Midbrain (tissue), 1 donor: ENCODE measurements at places on chromosomes 7 and 10.

DNA sequence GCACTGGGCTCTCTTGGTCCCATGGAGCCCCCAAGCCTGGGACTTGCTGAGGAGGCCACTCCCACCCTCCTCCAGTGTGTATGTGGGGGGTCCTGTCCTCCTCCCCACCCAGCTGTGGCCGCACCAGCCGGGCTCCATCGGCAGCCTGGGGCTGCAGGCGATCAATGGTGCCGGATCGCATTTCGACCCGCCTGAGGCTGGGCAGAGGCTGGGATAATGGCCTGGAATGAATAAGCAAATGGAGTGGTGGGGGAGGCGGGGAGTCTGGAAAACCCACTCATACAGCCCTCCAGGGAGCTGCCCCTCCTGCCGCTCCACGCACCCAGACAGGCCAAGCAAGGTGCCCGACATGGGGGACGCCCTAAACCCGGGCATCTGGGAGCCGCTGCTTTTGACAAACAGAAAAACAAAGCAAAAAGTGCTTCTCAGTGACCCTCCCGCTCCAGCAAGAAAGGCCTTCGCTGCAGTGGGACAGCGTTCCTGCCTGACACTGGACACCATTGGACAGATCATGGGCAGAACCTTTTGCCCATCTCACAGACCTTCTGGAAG is 160.5 kb downstream of the NRF1 start:
- DNase-seq: no peak

DNA sequence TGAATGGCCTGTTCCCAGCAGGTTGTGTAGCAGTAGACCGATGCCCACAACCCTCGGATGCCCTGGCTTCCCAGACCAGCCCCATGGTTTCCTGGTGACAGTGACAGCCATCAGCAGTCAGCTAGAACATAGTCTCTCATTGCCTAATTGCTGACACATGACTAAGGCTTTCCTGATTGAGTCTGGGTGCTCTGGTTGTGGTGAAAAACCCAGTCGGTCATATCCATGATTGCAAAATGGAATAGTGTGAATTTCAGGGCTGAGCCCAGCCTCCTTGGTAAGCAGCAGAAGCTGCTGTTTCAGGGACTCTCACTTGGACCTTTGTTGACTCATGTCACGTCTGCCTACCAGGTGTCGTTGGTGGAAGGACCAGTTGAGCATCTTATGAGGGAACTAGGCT is 36.6 kb downstream of the POR start:
- DNase-seq: no peak

GRCh38 chr7:14886533-14886932 is 16.0 kb downstream of the DGKB start:
- no peak for DNase-seq

DNA sequence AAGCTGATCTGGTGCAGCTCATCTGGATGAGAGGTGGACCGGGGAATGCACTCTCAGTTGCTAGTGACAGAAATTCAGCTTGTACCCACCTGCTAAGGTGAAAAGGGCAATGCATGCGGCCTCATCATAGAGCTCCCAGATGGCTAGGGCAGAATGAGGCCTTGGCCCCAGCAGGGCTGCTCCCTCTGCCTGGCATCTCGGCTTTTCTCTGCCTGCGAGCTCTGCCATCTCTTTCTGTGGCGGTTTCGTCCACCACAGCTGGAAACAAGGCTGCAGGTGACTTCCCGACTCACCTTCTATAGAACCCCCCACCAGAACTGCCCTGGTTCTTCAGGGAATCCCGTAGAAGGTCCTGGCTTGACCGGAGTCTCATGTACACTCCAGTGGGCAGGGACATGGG is 60.1 kb downstream of the TACC2 start:
- no peak for DNase-seq

DNA sequence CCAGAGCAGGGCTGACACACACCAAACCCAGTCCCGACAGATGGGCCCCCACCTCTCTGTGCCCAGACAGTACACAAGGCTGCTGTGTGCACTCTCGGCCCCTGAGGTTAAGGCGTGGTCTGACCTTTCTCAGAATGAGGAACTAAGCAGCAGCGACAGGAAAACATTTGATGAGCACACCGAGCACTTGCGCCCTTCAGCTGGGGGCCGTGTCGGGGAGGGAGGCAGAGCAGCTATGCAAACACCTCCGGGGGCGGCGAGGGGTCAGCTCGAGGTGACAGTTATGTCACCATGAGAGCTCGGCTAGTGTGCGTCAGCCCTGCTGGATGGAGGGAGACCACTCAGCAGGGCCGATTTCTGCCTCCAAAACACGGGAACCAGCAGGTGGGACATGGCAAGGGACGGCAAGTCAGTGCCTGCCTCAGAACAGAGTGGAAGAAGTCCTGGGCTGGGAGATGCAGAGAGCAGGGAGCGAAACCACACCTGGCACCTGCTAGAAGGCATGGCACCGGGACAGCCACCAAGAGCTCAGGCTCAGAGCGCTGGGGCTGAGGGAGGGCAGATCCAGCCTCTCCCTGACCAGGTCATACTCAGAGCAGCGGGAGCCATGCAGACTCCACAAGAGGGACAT is 57.4 kb downstream of the CHST15 start:
- no peak for DNase-seq

- DNase-seq: no peak
Observed at GRCh38 chr7:41544241-41544640, 158.6 kb downstream of the INHBA start.

- no peak for DNase-seq
Observed at GRCh38 chr7:36011588-36011965, 141.5 kb upstream of the EEPD1 start.

DNA sequence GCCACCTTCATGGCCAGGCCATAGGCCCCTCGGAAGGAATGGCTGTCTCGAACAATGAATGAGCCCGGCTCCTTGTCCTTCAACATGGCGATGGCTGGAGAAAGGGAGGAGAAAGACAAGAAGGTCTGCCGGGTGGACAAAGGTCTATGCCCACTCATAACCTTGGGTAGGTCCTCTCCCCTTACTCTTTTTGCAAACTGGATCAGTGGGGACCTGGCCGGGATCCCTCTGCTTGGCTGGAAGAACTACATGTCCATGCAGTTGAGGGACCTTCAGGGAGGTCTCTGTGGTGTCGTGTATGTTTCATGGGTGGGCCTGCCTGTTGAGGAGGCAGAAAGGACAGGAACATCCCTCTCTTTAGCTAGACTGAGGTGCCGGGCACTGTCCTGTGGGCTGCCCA is 284.8 kb downstream of the TNS3 start:
- no peak for DNase-seq

DNA sequence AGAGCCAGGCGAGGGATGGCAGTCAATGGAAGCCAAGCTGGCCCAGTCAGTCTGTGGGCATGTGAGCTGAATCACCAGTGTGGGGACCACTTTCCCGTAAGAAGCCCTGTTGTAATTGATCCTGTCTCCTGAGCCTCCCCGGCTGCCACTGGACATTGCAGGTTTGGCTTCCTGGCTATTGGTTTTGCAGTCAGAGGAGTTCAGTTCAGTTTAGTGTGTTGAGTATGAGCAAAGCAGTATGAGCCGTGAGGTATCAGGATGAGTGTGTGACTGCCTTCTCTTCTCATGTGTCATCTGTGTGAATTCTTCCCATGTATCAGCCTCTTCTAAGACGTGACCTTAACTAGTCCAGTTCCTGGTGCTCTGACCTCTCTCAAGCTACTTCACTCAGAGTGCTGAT is 227.4 kb downstream of the PRKG1 start:
- DNase-seq: no peak

DNA sequence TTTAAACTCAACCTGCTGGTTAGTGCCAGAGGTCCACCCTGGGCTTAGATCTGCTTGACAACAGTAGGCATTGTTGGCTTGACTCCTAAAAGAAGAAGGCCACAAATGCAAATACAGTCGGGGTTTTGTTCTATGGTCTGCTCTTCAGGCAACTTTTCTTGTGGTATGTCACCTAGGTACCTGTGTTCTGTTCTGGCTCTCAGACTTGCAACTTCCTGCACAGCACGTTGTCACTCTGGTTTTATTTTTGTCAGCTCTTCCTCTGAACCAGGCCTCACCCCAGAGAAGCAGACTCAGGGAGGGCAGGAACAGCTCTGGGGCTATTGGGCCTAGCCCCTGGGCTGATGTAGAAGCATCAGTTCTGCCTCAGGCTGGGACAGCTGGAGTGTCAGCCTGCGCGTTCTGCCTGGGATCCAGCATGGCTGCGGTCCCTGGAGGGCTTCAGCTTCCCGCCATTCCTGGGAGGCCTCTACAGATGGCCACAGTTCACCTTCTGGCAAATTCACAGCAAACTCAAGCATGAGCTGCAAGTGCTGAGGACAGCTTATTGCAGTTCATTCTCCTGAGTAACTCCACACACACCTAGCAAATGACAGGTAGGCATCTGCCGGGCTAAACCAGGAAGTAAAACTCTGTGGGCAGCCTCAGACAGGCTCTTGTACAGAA is 11.0 kb upstream of the PDCD4 start:
- DNase-seq: no peak

DNA sequence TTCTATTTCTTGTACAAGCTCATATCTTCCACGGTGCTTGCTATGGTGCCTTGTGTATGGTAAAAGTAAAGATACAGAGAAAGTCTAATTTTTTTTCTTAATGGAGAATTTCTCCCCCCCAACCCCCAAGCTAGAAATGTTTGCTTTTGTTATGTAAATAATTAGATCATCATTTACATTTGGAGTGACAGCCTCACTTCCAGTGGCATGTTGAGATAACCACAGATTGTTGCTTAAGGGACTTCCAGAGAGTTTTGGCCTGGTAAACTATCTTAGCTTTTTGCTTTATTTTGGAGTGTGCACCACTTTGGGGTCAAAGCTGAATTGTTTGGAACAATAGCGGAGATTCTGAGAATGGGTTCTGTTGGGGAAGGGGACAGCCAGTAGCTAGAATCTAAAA is 129.7 kb downstream of the ZNF365 start:
- DNase-seq: no peak

- DNase-seq: no peak
Observed at GRCh38 chr7:42981601-42982000, 49.4 kb downstream of the MRPL32 start.

DNA sequence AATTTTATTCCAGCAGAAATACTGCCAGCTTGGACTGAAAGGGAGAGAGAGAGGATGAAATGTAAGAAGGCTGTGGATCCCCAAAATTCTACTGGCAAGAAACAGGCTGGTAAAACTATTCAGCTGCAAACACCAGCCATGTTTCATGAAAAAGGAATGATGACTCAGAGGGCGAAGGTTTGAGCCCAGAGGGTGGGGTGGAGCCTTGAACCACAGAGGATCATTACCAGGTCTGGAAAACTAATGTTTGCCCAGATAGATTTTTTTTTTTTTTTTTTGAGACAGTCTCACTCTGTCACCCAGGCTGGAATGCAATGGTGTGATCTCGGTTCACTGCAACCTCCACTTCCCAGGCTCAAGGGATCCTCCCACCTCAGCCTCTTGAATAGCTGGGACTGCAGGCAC is 41.7 kb upstream of the NRF1 start:
- DNase-seq: no peak

DNA sequence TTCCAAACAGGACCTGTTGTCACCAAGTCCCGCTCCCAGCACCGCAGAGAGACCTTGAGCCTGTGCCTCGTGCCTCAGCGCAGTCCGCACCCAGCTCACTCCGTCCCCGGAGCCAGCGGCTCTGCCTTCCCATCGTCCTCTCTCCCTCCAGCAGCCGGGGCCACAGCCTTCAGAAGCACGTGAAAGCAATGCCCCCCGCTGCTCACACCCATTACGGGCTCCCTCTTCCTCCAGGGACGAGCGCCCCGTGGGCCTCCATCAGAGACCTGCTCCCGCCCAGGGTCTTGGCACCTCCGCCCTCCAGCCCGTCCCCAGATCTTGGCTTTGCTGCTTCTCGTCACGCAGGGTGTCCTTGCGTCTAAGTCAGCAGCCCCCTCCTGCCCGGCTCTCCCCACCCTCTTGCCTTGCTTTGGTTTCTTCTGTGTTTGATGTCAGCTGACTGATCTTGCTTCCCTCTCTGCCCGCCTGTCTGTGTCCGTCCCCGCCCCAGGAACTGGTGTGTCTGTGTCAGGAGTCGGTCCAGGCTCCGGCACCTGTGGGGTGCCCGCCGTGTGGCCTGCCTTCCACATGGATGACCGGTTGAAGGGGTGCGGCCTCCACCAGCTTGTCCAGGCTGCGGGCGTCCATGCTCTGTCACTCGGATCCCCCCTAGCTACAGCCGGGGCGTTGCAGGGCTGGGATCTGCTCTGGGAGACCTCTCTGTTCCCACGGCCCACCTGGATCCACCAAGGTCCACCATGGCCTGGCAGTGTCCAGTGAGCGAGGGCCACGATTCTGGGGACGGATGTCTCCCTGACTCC is 61.9 kb downstream of the FOXL3 start:
- DNase-seq: no peak

- no peak for DNase-seq
Observed at GRCh38 chr7:11605749-11606148, 226.2 kb downstream of the THSD7A start.

DNA sequence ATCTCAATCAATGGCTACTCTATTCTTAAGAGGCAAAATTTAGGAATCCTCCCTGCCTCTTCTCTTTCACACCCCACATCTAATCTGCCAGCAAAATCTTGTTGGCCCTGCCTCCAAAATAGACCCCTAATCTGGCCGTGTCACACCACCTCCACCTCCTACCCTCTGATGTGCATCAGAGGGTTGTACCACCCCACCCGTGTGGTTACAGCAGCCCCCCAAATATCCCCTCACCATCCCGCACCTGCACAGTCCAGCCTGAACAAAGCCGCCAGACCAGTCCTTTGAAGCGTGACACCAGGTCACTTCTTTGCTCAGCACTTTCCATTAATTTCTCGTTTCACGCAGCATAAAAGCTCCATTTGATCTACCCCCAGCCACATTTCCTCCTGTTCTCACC is 776 bp upstream of the XPNPEP1 start:
- DNase-seq: no peak

DNA sequence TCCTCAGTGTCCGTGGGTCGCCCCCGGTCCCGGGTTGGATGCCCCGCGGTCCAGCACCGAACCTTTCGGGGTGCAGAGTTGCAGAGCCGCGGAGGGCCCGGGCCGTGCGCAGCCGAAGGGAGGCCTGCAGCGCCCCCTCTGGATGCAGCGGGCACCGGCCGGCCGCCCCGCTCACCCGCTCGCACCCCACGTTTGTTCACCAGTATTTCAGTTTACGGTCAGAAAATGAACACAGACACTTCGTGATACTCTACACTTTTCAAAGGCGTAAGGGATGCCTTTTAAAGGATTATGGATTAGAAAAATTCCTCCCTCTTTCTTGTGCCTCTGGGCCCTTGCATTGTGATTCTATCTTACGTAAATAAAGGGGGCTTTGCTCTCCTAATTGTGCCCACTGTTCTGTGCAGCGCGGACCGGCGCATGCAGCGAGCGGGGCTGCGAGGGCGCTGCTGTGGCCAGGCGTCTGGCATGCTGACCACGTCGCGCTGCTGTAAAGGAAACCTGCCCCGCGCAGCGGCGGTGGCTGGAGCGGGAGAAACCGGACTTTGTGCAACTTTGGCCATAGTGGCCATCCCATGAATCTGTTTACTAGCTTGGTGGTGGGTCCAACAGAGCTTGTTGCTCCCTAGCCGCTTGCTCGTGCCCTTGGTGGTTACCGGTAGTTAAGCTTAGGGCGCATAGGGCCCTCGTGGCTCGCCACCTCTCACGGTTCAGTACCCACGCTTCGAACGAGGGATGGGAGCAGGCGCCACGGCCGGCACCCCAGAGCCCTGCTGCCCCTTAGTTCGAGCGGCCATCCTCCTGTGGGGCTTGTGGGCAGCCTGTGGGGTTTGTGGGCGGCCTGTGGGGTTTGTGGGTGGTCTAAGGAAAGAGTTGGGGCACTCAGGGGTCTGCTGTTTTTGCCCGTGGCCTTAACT is 739 bp upstream of the MEST start:
- DNase-seq: peak; percentile 60
